ENCODE measurements at places on chromosomes 7 and 10. TPM values are rescaled to one million over a fixed set of nuclear protein-coding genes. Genes with fewer than 3 reads are reported as not detected.

The COBL gene
- 18.7 TPM for total RNA-seq

- no peak overlapping the region for H3K4me3 ChIP-seq
- no peaks in the 10 kb centered on the region for H3K36me3 ChIP-seq
- no peak for DNase-seq
- H3K4me1 ChIP-seq = peaks cover 18% of the 10 kb centered on the region
- H3K27ac ChIP-seq = no peak overlapping the region
- H3K27me3 ChIP-seq = no peaks in the 10 kb centered on the region
These were observed 855.8 kb downstream of the GATA3 start for GRCh38 chr10:8910314-8910713.

- H3K27ac ChIP-seq = no peak overlapping the region
- H3K4me1 ChIP-seq = peaks cover 7% of the 10 kb centered on the region
- no peak for DNase-seq
- H3K4me3 ChIP-seq = no peak overlapping the region
- no peaks in the 10 kb centered on the region for H3K36me3 ChIP-seq
- no peaks in the 10 kb centered on the region for H3K27me3 ChIP-seq
These were observed 66.6 kb downstream of the ALOX5 start for GRCh38 chr10:45440511-45441062.

The CTAGE4 gene
- 1.7 TPM for total RNA-seq

Data from liver (tissue), 10 donors.